ENCODE measurements at places on chromosomes 6 and 20.

DNA sequence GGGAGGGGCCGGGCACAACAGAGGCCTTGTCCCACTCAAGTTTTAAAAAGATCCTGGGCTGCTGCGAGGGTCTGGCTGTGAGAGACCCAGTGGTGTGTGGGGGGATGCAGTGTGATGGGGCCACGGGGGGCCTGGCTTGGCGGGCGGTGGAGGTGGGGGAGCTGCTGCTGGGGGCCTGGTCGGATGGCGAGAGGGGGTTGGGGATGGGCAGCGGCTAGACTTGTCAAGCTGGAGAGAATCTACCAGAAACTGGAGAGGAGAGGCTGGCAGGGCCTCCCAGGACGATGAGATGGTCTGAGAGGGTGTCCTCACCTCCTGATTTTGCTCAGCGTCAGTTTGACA is 5.1 kb downstream of the RPS21 start:
- no peak for DNase-seq

GRCh38 chr6:33996120-33996475 is 149.8 kb downstream of the GRM4 start:
- no peak for DNase-seq

DNA sequence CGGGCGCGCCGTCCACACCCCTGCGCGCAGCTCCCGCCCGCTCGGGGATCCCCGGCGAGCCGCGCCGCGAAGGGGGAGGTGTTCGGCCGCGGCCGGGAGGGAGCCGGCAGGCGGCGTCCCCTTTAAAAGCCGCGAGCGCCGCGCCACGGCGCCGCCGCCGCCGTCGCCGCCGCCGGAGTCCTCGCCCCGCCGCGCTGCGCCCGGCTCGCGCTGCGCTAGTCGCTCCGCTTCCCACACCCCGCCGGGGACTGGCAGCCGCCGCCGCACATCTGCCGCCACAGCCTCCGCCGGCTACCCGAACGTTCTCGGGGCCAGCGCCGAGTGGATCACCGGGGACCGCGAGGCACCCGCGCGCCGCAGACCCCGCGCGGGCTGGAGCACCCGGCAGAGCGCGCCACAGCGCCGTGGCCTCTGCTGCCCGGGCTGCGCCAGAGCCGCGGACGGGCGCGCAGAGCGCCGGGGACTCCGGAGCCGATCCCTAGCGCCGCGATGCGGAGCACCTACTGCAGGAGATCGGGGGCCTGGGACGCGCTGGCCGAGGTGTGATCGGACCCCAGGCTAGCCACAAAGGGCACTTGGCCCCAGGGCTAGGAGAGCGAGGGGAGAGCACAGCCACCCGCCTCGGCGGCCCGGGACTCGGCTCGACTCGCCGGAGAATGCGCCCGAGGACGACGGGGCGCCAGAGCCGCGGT is at the start of gene BMP2:
Gene BMP2 (plus strand): TSS at position 151 of the 692 bp plus-strand sequence. CDS start 2,441 bp downstream, outside the sequence.
- no peak for DNase-seq

DNA sequence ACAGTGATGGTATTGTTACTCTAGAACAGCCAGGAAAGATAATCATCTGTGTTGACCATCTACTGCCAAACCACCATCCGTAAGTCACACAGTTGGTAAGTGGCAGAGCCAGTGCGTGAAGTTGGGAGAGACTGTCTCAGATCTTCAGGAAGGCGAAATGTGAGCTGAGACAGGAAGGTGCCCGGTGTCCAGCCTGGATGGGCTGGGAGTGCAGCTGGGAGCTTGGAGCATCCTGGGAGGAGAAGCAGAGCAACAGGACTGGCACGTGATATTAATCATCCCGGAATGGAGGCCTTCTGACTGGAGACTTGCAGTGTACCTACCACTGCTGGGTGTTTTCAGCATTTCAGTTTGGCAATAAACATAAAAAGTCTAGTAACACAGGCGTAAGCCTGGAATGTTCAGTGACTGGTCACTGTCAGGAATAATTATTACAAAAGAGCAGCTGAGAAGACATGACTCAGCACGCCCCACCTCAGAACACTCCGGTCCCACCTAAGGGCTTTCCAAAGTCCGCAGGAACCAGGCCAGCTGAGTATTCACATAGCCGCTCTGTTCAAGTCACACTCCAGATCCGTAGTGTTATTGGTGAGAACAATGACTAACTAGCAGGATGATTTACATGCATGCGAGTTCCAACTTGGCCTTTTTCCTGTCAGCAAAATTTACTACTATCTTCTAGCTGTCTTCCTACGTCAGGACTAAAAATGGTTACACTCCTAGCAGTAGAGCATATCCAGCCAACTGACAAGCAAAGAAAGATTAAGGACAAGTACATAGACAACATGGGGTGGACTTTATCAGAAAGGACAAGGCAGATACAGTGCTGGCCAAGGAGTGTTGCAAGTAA is 45.1 kb upstream of the PNRC1 start:
- no peak for DNase-seq

GRCh38 chr20:48819821-48820648 is 7.8 kb downstream of the PREX1 start:
- DNase-seq = no peak

DNA sequence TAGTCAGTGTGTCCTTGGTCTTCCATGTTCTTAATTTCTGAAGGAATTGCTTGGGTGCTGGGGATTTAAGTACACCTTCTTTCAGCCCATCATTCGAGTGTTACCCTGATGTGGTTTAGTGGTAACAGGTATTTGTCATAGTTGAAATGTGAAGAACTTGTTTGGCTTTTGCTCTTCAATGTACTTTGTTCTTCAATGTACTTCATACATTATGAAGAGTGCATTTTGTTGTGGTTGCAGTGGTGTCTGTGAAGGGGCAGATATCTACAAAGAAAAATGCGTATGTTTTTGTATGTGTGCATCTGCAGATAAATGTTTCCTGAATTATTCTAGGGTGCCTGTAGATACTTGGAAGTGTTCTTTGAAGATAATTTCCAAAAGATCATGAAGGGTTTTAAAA is 111.2 kb upstream of the SUPT3H start:
- DNase-seq = no peak

DNA sequence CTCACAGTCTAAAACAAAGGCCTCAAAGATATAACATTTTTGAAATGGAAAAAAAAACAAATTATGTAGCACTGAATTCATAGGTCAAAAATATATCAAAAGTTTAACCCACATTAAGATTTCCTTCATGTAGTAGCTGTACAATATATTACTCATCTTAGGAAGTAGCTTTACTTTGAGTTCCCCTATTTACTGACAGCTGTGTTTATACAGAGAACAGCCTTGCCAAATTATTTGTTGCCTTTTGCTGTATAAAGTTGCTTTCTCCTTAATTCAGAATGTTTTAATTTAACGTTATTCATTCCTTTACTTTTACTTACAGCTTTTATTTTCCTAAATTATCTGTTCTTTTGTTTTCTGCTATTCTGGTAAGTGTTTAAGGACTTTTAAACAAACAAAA is 181.0 kb downstream of the COL12A1 start:
- DNase-seq = no peak

- DNase-seq = no peak
These were observed 236.0 kb upstream of the DEFB112 start for GRCh38 chr6:50285735-50286134.

DNA sequence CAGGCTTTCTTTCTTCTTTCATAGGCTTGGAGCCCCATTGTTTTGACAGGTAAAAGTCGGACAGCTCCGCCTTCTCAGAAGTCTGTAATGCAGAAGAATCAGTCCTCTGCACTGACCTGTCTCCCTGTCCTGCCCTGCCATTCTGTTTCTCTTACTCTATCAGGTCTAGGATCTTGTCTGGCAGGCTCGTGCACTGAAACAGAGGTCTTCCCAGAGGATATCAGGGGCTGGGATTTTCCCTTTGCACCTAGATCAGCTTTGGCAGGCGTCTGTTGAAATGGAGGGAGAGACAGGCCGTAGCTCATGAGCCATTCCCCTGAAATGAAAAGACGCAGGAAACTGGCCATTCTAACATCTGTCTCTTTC is 25.0 kb downstream of the KIF3B start:
- no peak for DNase-seq

- DNase-seq = no peak
These were observed 198.5 kb downstream of the ADGRG6 start for GRCh38 chr6:142500250-142500786.

GRCh38 chr20:47843886-47844567 is 58.7 kb upstream of the SULF2 start:
- DNase-seq = no peak

GRCh38 chr6:126064257-126064747 is 78.0 kb downstream of the TRMT11 start:
- no peak for DNase-seq

DNA sequence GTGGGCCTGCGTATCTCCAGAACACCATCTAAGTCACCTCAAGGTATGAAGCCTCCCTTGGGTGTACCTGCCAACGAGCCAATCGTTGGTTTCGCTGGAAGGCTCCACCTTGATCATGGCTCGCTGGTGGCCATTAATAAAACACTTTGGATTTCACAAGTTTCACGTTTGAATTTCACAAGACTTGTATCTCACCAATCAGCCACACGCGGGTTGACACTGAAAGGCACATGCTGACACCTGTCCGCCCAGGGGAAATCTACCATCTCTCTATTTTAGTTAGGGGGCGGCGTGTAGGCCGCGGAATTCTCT is 586 bp upstream of the HMGA1 start:
- no peak for DNase-seq

GRCh38 chr20:49916146-49917002 is 1.0 kb upstream of the SPATA2 start:
- DNase-seq = no peak

DNA sequence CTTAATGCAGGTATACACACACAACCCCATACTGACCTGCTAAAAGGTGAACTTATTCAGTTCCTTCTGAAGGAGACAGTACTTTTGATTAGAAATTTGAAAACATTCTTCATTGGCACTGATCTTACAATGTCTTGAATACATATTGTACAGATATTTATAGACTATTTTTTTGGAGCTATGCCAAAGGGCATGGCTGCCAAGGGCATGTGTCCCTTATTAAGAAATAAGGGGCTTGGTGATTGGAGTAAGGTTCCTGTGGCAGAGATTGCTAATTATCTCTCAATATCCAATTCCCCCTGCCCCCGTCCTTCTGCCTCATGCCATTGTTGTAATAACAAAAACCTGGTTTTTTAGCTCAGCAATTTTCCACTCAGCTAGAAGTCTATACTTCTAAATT is 355.9 kb downstream of the FARS2 start:
- no peak for DNase-seq

- DNase-seq = peak; percentile 60
These were observed 79.7 kb upstream of the MBOAT1 start for GRCh38 chr6:20291764-20292580.

DNA sequence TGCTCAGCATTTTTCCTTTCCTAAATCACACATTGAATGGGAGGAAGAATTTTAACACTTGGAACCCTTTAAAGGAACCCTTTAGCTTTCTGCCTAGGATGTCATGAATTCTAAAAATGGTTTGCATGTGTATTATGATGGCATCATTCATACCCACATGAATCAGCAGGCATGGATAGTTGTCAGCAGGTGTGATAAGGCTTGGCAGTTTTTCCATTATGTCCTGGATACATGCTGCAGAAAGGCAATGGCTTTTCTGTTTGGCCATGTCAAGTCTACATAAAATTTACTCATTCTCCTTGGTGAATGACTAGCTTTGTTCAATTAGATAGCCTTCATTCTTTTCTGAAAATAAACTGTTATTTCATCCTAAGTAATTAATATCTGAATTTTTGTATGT is 353.7 kb downstream of the GRIK2 start:
- no peak for DNase-seq

DNA sequence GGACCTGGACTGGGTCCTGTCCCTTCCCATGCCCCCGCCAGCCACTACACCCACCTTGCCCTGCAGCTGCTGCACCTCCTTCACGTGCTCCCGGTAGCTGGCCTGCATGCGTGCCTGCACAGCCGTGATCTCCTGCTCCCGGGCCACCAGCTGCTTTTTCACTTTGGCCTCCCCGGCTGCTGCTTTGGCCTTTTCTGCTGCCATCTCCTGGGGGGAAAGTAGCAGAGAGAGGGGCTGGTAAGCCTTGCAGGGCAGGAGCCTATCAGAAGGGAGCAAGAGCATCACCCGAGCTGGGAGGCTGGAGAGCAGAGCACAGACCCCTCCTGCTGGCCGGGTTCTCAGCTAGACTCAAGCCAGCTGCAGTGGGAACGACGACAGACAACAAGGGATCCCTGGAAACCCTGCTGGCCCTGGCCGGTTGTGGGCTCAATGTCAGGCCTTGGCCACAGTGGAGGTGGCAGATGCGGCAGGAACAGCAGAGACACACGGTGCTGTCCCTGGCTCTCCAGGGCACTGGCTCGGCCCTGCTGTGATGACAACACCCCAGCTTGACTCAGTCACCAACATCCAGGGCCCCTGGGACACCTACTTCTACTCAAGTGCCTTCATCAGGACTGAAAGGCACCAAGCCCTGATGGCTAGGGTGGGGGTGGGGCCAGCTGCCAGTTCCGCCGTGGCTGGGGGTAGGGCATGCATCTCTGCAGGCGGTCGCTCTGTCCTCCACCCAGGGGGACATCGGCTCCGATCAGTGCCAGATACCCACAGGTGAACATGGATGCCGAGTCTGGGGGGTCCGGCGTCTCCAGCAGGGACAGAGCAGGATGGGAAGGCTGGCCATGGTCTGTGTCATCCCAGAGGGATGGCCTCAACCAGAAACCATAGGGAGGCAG is 45.3 kb downstream of the RRBP1 start:
- no peak for DNase-seq

DNA sequence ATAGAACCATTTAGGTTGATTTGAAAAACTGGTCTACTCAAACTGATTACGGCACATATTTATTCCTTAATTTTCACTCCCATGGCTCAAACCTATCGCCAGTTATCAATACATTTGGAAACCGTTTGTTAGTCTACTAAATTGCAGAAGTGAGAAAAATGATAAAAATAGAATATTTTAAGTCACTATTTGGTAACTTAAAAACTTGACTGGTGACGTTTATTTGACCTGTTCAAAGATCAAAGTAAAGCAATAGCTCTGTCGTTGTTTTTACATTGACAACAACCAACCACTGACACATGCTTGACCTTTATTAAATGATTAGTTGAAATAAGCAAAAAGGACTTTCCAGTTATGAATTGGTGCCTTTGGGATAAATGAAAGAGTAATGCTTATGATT is 402.9 kb upstream of the MAP3K7 start:
- DNase-seq = no peak

DNA sequence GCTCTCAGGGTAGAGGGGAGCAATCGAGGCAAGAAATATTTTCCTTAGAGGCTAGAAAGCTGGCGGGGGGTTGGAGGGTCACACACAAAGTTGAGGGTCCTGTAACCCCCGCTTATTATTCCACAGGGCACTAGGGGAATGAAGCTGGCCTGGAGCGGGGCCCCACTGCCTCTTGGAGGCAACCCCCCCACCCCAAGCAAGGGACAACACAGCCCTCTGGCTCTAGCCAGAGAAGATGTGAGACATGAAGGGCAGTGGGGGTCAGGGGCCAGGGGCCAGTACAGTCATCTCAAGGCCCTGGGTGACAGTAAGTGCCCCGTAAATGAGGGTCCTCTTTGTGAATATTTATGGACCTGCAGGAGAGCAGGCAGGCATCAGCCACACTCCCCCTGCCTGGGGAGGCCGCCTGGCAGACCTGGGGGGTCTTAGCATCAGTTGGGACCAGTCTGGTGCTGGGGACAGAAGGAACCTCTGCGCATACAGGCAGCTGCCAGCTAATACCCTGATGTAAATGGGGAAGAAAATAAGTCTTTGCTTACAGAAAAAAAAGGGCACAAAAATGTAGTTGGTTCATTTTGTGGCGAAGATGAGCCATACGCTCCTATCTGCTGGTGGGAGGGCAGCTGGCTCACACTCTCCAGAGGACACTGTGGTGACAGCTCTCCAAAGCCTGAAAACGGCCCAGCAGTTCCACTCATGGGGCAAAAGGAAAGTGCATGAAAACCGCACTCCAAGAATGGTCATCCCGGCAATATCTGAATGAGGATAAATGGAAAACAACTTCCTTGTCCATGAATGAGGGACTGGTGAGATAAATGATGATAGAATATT is 21.9 kb downstream of the SPATA2 start:
- no peak for DNase-seq

GRCh38 chr6:1577146-1577680 is 32.5 kb upstream of the FOXC1 start:
- DNase-seq = no peak

All from stimulated activated CD4-positive, alpha-beta T cell treated with anti-CD3 and anti-CD28 coated beads, Interleukin-1b, Interleukin-23, amount 100 ng/mL, for 4 hours (primary cell).